Stimulated activated CD8-positive, alpha-beta memory T cell treated with anti-CD3 and anti-CD28 coated beads, Interleukin-15, amount 100 ng/mL, for 48 hours (primary cell): ENCODE measurements at places on chromosomes 7 and 10.
A peak's percentile ranks its signal among the peaks of the same experiment; 100 is the strongest.

GRCh38 chr10:80497187-80498077, 40.3 kb upstream of the SH2D4B start:
- no peak for DNase-seq

DNA sequence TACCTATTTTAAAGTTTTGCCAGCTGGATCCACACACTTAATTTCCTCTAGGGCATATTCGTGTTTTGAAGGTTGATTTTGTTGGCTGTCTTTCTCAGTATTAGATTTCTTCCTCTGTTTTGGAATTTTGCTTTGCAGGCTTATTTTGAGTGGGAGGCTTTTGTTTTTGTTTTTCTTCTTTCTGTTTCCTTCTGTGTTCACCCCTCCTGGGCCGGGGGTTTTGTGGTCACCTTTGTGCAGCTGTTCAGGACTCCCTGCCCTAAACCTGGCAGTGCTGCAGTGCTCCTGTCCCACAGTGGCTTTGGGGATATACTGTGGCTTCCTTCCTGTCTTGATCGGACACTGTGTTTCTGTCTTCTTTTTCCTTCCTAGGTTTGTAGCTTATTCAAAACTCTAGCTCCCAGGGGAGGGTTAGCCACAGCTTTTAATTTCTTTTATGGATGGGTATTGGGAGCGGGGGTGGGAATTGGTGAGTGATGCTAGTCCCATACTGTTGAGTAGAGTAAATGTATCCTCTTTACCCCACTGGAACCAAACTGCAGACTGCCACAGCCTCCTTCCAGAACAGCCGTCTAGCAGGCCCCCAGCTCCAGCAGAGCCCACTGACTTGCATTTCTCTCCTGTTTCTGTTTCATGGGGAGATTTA, 228.7 kb upstream of the FZD8 start:
- DNase-seq, result no peak

GRCh38 chr10:79243181-79244067, 103.8 kb upstream of the PPIF start:
- DNase-seq, result peak; percentile 61

DNA sequence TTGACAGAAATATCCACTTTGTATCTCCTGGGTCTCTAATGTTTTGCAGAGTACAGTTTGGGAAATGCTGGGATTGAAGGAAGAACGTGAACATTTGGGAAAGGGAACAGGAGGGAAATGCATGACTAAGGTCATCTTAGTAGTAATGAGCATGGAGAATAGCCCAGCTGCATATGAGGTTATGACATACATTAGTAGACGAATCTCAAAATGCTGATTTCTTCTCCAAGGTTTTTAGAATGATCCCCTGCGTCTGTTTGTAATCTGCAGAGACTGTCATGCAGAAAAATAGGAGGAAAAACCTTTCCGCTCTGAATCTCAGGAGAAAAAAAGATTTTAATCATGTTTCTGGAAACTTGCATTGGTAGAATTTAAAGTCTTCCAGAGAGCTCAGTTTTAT, 133.6 kb downstream of the PPP1R9A start:
- DNase-seq, result no peak

DNA sequence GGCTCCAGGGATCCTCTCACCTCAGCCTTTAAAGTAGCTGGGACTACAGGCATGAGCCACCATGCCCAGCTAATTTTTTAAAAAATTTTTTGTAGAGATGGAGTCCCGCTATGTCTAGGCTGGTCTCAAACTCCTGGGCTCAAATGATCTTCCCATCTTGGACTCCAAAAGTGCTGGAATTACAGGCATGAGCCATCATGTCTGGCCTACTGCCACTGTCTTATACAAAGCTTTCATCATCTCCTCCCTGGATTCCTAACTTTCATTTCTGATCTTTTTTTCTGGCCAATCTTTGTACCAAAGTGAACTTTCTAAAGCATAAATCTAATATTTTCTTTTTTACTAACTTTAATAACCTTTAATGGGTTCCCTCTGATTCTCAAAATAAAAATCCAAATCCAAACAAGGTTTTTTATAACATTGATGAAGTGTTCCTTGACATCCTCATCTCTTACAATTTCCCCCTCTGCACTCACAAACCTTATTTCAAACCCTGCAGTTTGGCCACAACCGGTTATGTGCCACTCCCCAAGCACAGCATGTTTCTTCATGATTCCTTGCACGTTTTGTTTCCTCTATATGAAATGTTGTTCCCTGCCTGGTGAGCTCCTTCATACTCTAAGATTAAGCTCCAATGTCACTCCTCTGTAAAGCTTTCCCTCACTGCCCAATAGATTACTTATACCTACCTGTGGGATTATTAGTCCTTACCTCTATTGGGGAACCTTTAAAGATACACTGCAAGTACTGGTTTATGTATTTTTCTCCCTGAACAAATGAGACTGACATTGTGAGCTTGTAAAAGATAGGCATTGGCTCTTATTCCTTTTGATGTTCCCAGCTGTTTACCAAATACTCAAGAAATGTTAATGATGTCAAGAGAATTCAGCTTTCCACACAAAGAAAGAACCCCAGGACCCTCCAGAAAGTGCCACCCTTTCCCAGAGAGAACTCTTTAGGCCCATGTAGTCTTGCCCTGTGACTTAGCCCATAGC, 101.7 kb downstream of the HOXA1 start:
- DNase-seq, result no peak

- DNase-seq, result no peak
These were observed 20.6 kb upstream of the GDI2 start for GRCh38 chr10:5833814-5834213.

- no peak for DNase-seq
These were observed 161.3 kb upstream of the SHH start for GRCh38 chr7:155973451-155973997.
